ENCODE measurements at places on chromosomes 5 and 9. TPM values are rescaled to one million over a fixed set of nuclear protein-coding genes. Genes with fewer than 3 reads are reported as not detected.

The COL15A1 gene
- total RNA-seq = 104 TPM

The TMEM174 gene
- total RNA-seq = not detected

The LCN15 gene
- not detected for total RNA-seq

The MARVELD2 gene
- 0.75 TPM for total RNA-seq

The FRRS1L gene
- 2.5 TPM for total RNA-seq

The CARTPT gene
- total RNA-seq = not detected

The ITGA1 gene
- 9.5 TPM for total RNA-seq

The TRMO gene
- total RNA-seq = 18.8 TPM

The IGFBPL1 gene
- total RNA-seq = 0.12 TPM

The SPINK9 gene
- total RNA-seq = not detected

The CNTFR gene
- not detected for total RNA-seq

The C9orf40 gene
- total RNA-seq = 9.7 TPM

The EGFLAM gene
- 0.75 TPM for total RNA-seq

The AQP7 gene
- not detected for total RNA-seq

The HTR1A gene
- total RNA-seq = not detected

The OR1J2 gene
- total RNA-seq = not detected

The PCDHGA2 gene
- total RNA-seq = 0.89 TPM

The RELL2 gene
- 4.9 TPM for total RNA-seq

The PURA gene
- total RNA-seq = 22.7 TPM

The CDC20B gene
- 0.22 TPM for total RNA-seq

The CNTLN gene
- 12.1 TPM for total RNA-seq

The PCDHGA11 gene
- 11.7 TPM for total RNA-seq

The PCDHB4 gene
- 0.12 TPM for total RNA-seq

The LPCAT1 gene
- 67.7 TPM for total RNA-seq

The MLANA gene
- not detected for total RNA-seq

The CER1 gene
- total RNA-seq = not detected

The FSD1L gene
- total RNA-seq = 9.9 TPM

The GDF9 gene
- 0.11 TPM for total RNA-seq

The TMC1 gene
- 2.1 TPM for total RNA-seq

The PCDHGA9 gene
- total RNA-seq = 4.2 TPM

The LECT2 gene
- total RNA-seq = not detected

The TAF11L2 gene
- total RNA-seq = not detected

The DYNC2I2 gene
- total RNA-seq = 113 TPM

The DNAH5 gene
- 0.11 TPM for total RNA-seq

The TIMD4 gene
- total RNA-seq = not detected

The LURAP1L gene
- 24.5 TPM for total RNA-seq

The OBP2B gene
- not detected for total RNA-seq

The TMEM171 gene
- total RNA-seq = 0.62 TPM

The GRM6 gene
- total RNA-seq = not detected

The FAM221B gene
- not detected for total RNA-seq

The SLC6A7 gene
- total RNA-seq = not detected

The BTNL3 gene
- not detected for total RNA-seq

The PROB1 gene
- 1.00 TPM for total RNA-seq

The ARHGEF39 gene
- total RNA-seq = 0.87 TPM

The MROH2B gene
- not detected for total RNA-seq

The LHX3 gene
- not detected for total RNA-seq

The SHISAL2B gene
- not detected for total RNA-seq

The HTR4 gene
- total RNA-seq = not detected

The PPP6C gene
- 8.3 TPM for total RNA-seq

The RPL35 gene
- total RNA-seq = 2,225 TPM

Measured in uterine smooth muscle cell (primary cell).